CD8-positive, alpha-beta T cell (primary cell): ENCODE measurements at places on chromosomes 12 and 14. TPM values are rescaled to one million over a fixed set of nuclear protein-coding genes. Genes with fewer than 3 reads are reported as not detected.

DNA sequence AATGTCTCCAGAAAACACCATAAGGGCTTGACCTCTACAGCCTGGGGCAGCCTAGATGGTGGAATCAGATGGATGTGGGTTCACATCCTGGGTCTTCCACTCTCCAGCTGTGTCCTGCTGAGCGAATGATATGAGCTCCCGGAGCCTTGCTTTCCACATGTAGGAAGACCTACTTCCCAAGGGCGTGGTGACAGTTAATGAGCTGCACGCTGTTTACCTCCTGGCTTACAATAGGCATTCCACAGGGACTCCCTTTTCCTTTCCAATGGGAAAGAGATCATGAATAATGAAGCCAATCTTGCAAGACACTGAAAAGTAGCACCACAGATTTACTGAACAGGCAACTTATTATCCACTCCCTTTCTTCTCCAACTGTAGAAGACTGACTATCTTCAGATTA, 46.1 kb downstream of the TMTC1 start:
- DNase-seq, result no peak

PTPRR gene
- not detected for total RNA-seq

GRCh38 chr12:62766496-62766895, 168.5 kb downstream of the PPM1H start:
- DNase-seq, result no peak

IRAK3 gene
- not detected for total RNA-seq

DNA sequence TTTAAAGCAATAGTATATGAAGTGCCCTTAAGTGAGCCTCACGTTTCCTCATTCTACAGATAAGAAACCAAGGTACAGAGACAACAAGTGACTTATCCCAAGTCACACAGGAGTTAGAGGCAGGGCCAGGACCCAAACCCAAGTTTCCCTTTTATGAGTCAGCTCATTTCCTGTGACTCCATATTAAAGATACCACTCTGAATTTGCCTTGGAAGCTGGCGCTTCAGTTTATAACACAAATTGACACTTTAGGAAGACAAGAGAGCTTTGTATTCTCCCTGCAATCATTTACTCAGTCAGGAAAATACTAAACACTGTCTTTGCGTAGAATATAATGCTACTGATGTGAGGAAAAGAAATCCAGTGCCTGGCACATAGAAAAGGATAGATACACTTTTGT, 43.2 kb downstream of the MYBPC1 start:
- DNase-seq, result no peak

DNA sequence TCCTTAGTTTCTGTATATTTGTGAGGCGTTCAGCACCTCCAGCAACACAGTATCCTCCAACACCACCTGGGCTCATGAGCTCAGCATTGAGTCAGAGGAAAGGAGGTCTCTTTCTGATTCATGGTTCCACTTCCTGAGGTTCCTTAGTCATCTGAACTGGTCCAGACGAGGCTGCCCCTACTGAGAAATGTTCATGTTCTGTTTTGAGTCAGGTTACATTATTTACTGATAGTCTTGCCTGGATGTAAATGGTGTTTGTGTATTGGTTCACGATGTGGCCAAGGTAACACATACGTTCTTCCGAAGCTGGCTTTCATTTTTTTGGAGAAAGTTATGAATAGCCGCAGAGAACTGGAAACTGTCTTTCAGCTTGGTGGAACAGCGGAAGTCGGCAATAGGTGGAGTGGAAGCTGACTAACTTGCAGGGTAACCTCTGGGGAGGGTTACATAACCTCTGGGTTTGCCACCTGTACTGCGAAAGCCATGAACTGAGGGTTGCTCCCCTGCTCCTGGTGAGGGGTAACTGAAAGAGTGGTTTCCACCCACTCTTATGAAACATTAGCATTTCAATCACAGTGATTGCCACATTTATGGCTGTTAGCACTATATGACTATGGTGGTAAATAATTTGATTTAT, 42.2 kb upstream of the MANSC4 start:
- peak; percentile 25 for DNase-seq

DNA sequence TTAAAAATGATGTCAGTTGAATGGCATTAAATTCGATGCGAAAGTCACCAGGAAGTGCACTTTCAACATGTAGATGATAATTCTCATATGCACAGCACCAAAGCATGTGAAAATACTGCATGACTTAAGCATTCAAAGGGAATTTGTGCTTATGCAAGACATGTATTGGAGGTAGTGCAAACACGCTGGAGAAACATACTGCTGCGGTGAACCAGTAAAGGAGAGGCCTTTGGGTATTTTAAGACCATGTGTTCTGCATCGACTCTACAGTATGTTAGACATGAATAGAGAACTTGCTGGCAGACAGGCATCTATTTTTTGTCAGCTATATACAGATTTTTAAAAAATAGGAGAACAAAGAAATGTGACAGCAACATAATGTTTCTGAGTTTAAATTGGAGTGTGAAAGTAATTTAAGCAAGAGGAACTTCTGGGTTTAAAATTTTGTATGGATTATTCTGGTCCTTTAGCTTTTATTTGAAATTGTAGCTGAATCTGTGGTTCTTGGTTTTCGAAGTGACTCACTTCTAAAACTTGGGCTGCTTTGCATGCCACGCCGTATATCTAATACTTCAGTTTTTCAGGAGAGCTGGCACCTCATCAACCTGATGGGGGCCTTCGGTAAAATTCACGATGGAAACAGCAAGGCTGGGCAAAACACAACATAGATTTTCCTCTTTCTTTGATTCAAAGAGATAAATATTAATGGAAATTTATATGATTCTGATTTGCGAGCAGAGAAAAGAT, 408.7 kb downstream of the APAF1 start:
- no peak for DNase-seq

CIDEB gene
- total RNA-seq, result 11.8 TPM

GRCh38 chr12:92472201-92472600, 230.6 kb upstream of the PLEKHG7 start:
- DNase-seq, result no peak

GRCh38 chr14:75578102-75578785, at the start of gene FLVCR2:
FLVCR2 (plus strand) TSS chr14:75578620; CDS start chr14:75578973, 353 bp downstream.
- no peak for DNase-seq

DNA sequence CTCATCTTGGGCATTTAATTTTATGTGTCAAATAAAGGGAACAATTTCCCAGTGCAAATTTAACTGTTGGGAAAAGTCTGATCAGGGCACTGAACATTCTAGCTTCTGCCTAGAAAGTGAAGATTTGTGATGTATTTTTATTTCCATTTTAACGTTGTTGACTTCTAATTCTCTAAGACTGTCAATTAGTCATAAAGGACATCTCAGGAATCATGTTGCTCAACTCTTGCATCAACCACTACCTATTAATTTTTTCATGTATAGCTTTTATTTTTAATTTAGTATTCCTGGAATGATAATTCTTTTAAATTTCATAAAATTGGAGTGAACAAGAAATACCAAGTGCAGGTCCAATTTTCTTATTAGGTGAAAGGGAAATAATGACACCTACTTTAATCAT, 87.9 kb upstream of the METAP2 start:
- DNase-seq, result no peak

DNA sequence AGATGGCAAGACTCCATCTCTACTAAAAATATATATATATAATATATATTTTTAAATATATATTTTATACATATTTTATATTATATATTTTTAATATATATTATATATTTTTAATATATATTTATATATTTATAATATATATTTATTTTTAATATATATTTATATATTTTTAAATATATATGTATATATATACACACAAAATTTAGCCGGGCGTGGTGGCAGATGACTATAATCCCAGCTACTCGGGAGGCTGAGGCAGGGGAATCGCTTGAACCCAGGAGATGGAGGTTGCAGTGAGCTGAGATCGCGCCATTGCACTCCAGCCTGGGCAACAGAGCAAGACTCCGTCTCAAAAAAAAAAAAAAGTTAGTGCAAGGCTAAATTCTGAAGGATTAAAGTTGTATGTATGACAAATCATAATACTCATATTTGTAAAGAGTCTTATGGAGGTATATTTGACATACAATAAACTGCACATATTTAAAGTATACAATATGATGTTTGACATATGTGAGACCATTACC, 7.7 kb upstream of the TDG start:
- no peak for DNase-seq

DNA sequence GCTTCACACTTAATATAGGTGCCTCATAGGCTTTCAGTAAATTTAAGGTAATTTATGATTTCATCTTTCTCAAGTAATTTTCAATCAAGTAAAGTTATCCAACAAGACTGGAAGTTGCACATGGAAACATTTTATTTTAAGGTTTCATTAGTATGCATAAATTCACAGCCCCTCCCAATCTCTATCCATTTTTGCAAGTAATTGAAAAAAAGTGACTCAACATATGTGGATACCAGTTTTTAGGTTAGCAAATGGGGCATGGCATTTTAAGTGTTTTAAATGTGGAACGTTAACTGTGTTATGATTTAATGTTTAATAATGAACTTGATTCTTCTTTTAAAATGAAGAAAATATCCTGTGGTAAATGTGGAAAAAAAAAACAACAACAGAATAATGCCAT, 532.8 kb downstream of the FOXG1 start:
- DNase-seq, result no peak

EFS gene
- not detected for total RNA-seq

DNA sequence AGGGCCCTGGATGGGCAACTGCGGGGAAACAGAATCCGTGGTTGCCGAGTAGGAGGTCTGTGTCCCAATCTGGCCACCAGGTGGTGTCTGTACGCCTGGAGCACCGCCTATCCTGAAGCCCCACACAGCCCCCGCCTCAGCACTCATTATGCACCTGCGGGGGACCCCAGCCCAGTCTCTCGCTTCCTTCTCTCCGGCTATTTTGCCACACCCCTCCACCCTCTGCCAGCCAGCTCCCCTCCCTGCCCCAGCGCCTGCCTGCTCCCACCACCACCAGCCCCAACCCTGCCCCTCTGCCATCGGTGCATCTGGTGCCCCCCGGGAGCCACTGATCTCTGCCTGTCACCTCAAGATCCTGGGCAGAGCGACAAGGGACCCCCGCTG, 2.2 kb upstream of the NXPH4 start:
- peak; percentile 67 for DNase-seq

- DNase-seq, result no peak
These were observed 505.9 kb downstream of the SLC16A7 start for GRCh38 chr12:60101715-60102114.

- DNase-seq, result no peak
These were observed 46.3 kb downstream of the PHETA1 start for GRCh38 chr12:111322336-111323250.

GRCh38 chr14:101022916-101023435, 119.5 kb upstream of the RTL1 start:
- DNase-seq, result no peak

DNA sequence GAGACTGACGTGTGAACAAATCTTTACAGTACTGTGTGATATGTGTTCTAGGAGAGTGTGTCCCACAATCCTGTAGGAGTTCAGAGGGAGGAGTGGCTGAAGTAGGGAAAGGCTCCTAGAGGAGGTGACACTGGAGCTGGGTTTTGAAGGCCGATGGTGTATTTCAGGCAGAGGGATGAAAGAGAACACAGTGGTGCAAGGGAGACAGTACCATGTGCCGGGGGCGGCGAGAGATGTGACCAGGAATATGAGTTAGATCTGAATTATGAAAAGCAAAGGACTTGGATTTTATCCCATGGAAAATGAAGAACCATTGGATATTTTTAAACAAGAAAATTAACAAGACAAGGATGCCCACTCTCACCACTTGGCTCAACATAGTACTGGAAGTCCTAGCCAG, 77.0 kb upstream of the ESRRB start:
- no peak for DNase-seq

DNA sequence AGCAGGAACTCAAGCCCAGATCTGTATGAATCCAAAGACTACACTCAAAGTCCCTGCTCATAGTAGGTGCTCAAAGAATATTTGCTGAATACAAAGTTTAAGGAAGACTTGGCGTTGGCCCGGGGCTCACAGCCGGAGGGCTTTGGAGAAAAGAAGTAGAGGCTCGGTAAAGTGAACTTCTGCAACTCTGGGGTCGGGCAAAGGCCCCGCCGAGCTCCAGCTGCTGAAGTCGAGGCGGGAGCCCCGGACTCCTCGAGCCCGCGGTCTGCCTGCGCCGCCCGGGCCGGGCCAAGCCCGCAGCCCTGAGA, 335 bp downstream of the GCN1 start:
- no peak for DNase-seq

DNA sequence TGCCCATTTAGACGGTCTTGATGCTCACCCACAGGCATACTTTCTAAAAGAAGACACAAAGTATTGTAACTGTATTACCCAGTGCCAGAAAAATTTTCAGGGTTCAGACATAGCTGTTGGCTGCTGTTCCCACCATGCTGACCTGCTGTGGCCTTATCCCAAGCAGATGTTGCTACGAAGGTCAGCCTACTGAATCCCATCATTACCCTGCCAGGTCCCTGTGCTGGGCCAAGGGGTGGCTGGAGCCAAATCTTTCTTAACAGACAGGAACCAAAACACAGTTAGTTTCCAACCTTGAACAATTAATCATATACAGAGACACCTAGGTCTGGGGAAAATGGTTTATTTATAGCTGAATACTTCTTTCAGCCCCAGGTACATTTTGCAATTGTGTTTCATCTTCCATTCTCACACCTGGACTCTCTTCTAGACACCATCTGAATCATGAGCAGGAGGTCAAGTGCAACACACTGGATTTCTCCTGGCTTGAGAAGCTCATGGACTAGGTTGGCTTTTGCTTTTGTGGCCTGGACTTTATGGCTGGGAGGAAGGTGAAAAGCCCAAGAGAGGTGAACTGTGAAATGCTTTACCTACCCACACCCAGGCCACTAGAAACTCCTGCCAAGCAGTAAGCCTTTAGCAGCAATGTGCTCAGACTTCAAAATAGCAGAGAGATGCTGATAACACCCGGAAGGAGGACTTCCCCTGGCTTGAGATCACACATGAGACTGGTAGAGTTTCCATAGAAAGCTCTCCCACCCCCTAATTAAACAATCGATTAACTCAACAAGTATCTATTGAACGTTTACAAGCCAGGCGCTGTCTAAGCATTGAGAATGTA, 150.1 kb downstream of the SUDS3 start:
- DNase-seq, result no peak

GRCh38 chr12:15163030-15163976, 57.9 kb downstream of the RERG start:
- no peak for DNase-seq

- no peak for DNase-seq
These were observed 37.0 kb upstream of the HECTD1 start for GRCh38 chr14:31244626-31245025.
